Neural crest cell (in vitro differentiated cells): ENCODE measurements at places on chromosomes 5 and 9. TPM values are rescaled to one million over a fixed set of nuclear protein-coding genes. Genes with fewer than 3 reads are reported as not detected.

Gene INSL6
- not detected in 2 replicates for total RNA-seq

DNA sequence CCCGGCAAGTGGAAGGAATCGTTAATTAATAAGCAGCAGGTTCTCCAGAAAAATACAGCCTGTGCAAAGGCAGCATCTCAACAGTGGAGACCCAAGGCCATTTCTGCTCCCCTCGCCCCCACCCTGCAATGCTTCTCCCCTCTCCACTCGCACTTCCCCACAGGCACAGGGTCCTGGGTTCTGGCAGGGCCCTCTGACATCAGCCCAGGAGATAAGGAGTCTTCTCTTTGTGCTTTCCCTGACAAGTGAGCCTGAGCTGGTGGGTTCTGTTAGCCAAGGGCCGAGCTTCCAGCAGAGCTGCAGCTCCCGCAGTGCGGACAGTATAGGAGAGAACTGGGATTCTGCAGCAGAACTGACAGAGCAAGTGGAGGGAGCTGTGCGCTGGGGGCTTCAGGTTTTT lies 257.5 kb downstream of the NSG2 start:
- no peak for DNase-seq

Gene SETD9
- total RNA-seq = 21.2 and 23.7 TPM in 2 replicates

DNA sequence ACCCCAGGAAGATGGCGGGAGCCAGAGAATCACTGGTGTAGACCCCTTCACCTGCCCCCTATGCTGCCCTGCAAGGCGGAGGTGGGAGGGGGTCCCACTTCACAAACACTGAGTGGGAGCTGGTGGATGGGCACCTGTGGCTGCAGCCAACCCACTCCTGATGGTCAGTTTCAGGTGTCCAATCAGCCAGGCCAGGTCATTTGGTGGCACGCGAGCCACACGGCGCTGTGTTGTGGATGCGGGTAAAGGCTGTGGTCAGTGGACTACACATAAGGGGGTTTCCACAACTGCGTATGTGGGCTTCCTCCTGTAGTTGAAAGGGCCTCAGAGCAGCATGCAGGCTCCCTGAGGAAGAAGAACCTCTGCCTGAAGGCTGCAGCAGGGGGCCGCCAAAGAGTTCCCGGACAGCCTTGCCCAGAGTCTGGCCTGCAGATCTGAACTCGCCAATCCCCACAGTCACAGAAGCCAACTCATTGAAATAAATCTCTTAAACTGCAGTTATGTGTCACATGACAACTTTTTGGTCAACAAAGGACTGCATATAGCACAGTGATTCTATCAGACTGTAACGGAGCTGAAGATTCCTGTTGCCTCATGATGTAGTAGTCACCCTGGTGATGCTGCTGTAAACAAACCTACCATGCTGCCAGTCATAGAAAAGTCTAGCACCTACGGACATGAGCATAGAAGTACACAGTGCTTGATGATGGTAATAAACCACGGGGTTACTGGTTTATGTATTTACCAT lies 284.7 kb upstream of the IRX2 start:
- no peak for DNase-seq

- DNase-seq = no peak
Measured at GRCh38 chr5:36199620-36200019, 42.1 kb downstream of the NADK2 start.

GRCh38 chr5:81839034-81839433 lies 88.1 kb upstream of the SSBP2 start:
- DNase-seq = no peak

Gene FAM200C
- 9.1 and 9.6 TPM in 2 replicates for total RNA-seq

DNA sequence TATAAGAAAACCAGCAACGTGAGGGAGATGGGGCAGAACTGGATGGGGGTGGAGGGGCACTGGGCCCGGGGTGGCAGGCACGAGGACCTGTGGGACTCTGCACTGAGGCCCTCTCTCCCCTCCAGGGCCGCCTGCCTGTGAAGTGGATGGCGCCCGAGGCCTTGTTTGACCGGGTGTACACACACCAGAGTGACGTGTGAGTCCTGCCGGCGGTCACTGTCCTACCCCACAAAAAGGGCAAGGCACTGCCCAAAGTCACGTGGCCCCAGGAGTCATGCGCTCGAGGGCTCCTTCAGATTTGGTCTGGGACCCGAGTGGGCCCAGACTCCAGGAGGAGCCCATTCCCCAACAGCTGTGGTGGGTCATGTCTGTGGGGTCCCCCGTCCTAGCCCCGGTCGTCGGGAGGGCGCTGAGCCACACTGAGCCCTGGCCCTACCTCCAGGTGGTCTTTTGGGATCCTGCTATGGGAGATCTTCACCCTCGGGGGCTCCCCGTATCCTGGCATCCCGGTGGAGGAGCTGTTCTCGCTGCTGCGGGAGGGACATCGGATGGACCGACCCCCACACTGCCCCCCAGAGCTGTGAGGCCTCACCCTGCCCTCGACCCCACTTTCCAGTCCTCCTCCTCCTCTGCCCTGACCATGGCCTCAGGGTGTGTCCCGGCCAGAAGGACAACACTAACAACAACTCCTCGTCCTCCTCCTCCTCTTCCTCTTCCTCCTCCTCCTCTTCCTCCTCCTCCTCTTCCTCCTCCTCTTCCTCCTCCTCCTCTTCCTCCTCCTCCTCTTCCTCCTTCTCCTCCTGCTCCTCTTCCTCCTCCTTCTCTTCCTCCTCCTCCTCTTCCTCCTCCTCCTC lies 9.7 kb downstream of the FGFR4 start:
- DNase-seq = no peak

Gene NTNG2
- total RNA-seq = 2.4 and 3.6 TPM in 2 replicates

- DNase-seq = no peak
Measured at GRCh38 chr5:118965890-118966289, 22.5 kb downstream of the DTWD2 start.

Gene BNC2
- total RNA-seq = 4.5 and 5.4 TPM in 2 replicates

DNA sequence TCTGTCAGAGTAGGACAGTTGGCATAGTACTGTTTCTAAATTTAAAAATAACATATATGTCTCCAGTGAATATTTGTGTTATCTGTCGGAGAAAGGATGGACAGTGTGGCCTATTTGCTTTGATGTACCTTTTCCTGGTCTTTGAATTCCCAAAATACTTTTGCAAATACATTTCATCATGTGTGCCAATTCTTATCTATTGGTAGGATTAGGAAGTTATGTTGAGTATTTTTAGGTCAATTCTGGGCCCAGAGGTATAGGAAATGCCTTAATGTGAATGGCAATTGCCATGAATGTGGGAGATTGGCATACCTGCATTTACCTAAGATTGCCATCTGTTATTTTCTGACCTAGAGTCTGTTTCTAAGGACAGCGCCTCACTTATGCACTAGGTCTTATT lies 5.8 kb downstream of the FOCAD start:
- no peak for DNase-seq

- no peak for DNase-seq
Measured at GRCh38 chr9:89740722-89741121, 135.9 kb downstream of the GADD45G start.

DNA sequence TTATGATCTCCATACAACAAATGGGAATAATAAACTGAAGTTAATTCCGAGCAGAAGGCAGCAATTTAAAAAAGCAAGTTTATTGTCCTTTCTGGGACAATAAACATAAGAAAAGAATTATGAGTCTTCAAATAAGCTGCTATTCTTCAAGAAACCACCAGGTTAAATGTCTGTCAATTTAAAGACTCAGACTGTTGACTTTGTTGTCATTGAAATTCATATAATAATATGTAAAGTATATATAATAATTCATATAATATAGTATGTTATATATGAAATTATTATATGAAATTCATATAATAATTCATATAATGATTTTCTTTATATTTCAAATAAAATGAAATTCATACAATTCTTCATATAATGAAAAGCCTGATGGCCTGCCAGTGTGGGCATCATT lies 497.5 kb upstream of the RGMB start:
- DNase-seq = no peak

DNA sequence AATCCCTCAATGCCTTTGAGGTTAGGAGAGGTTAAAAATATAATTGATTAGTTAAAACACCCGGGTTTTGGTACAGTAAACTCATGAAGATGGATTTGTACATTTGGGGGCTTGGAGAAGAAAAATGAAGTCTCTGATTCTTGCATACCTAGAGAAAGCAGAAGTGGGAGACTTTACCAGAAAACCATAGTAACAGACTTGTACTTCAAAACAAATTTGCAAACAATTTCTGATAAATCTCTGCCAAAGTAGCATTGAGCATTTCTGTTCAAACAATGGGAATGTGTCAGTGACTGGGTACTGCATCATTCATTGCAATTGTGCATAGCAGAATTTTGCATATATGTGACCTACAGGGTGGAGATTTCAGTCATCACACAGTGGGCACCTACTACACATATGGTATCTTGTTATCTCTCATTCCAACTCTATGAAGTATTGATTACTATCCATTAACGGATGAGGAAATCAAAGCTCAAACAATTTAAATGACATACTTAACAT lies 256.9 kb downstream of the PLK2 start:
- DNase-seq = no peak

Gene PCDHA9
- 1.4 TPM in 2 replicates for total RNA-seq

DNA sequence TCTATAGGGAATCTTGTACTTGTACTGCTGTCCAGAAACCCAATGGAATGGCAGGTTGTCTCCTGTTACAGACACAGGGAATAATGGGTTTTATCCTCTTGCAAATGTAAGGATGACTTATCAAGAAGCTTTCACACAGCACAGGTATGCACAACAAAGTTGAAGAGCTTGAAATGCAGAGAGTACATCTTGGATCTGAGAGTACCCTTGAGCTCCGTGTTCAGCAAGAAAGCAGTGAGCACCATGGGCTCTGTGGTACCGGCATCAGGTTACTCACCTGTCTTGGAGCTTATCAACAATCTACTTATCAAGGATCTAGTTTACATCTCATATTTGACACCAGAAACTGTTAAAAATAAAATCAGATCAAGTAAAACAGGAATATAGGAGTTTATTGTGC lies 22.0 kb upstream of the EMB start:
- DNase-seq = no peak

Gene NSG2
- total RNA-seq = 3.1 and 4.0 TPM in 2 replicates

Gene FAM169A
- total RNA-seq = 11.6 and 13.6 TPM in 2 replicates

- no peak for DNase-seq
Measured at GRCh38 chr5:6376974-6377520, 1.3 kb downstream of the MED10 start.

DNA sequence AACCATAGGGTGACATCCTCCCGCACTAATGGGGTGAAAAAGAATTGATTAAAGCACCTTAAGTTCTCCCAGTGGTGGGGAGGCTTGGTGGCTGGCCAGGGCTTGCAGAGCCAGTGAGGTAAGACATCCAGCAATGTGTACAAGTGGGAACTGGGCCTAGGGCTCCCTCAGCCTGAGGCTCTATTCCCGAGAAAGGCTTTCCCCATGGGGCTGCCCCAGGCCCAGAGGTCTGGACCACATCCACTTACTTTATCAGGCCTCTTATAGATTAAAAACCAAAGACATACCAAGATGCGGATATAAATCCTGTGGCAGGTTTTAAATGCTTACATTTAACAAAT lies 35.3 kb downstream of the C5orf15 start:
- no peak for DNase-seq

DNA sequence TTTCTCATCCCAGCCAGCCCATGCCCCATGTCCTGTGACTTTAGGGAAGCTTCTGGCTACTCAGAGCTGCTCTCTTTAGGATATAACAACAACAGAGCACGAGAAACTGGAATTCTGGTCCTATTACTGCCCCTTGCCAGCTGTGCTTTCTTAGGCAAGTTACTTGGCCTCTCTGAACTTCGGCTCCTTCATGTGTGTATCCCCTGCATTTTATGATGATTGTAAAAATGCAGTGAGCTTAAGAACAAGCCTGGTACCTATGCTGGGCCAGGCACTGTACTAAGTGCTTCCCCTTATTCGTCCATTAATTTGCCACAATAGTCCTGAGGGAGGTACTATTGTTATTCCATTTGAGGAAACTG lies 54.5 kb downstream of the ABCA1 start:
- DNase-seq = no peak

DNA sequence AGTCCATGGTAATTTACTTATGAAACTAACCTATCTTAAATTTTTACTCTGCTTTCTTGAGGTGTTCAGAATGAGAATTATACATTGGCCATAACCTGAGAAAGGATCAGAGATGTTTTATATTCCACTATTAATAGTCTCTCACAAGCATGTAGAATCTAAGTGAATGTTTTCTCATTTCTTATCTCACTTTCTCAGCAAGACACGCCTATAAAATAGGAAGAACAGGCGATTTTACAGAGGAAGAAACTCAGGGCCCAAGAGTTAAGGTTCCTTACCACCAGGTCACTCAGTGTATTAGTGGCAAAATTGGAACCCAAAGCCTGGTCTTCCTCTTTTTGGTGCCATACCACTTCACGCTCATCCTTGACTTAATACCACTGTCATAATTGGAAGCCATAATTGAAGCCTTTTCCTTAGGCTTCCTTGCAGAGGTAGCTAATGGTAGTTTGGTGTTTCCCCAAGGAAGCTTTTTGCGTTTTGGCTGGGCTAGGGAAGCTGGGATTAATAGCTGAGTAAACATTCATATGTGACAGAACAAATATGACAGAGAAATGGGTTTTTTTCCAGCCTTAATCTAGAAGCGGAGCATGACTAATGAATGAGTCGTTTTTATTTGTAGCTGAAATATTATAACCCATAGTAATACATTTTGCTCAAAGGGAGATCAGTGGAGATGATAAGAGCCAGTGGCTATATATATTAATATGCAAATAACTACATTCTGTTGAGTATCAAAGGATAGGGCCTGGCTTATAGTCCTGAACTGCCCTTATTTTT lies 16.9 kb downstream of the HMGXB3 start:
- DNase-seq = no peak

Gene CLTB
- total RNA-seq = 31.6 and 36.0 TPM in 2 replicates

Gene CDO1
- 27.6 and 28.9 TPM in 2 replicates for total RNA-seq

Gene KLF4
- not detected in 2 replicates for total RNA-seq

DNA sequence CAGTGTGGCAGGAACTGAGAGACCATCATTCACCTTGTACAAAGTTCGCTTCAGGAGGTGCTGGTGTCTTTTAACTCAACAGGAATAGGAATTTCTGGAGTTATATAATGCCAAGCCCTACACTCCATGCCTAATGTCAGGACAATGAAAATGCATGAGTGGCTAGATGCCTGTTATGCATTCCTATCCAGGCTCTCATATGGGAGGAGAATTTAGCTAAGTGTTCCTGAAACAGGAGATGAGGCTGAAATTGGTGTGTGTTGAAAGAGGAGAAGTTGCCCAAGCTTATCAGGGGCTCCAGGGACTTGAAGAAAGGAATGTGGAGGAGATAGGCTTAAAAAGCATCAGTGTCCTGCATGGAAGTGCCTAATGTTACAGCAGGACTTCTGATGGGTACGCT lies 26.8 kb upstream of the PRUNE2 start:
- DNase-seq = no peak

GRCh38 chr9:73780916-73781315 lies 629.3 kb downstream of the ANXA1 start:
- DNase-seq = no peak

Gene SLC1A3
- 24.4 and 26.5 TPM in 2 replicates for total RNA-seq

GRCh38 chr5:125002727-125003598 lies 256.5 kb upstream of the ZNF608 start:
- no peak for DNase-seq

Gene FYB1
- total RNA-seq = not detected in 2 replicates

- no peak for DNase-seq
Measured at GRCh38 chr9:34291023-34291422, 38.0 kb downstream of the KIF24 start.
